NCI-H774 (cell line): ENCODE measurements at places on chromosomes 2 and 18.
A peak's percentile ranks its signal among the peaks of the same experiment; 100 is the strongest.

DNA sequence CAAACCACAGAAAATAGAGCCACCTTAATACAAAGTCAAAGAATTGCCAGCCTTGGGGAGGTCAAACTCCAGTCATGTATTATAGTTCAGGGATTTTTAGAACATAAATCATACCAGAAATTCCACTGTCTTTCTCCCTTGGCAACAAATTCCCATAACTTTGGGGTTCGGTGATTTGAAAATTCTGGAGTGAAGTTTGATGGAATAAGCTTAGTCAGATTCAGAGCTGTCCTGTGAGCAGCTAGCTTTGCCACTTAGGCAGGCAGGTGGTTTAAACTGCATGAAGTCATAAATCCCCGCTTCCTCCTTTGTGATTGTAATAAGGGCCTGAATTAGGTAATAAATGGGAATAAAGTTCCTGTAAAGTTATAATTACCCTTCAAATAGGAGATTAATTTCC, 457.0 kb upstream of the HNMT start:
- DNase-seq: peak; percentile 30

GRCh38 chr18:22254088-22254487, 84.7 kb downstream of the GATA6 start:
- no peak for DNase-seq

DNA sequence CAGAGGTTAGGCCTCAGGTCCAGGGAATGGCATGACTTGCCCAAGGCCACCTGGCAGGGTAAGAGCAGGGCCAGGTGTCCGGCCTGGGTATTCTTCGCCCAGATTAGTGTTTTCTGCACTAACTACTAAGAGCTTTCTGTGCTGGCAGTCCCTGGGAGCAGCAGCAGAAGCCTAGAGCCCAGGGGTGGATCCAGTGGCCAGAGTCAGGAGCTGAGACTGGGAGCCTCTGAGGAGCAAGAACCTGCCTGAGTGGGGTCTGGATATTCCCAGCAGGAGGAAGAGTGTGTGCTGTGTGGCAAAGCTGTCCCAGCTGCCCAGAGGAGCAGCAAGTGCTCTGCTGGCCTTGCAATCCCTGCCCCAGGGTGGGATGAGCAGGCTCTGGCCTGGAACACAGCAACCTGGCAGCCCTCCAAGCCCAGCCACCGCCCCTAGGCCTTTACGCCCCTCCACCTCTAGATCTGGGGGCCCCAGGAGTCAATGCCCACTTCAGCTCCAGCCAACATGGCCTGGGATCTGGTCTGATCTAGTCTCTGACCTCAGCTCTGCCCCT, 30.7 kb upstream of the GPAT2 start:
- DNase-seq: no peak

GRCh38 chr2:226660526-226660925, 139.1 kb downstream of the IRS1 start:
- no peak for DNase-seq

DNA sequence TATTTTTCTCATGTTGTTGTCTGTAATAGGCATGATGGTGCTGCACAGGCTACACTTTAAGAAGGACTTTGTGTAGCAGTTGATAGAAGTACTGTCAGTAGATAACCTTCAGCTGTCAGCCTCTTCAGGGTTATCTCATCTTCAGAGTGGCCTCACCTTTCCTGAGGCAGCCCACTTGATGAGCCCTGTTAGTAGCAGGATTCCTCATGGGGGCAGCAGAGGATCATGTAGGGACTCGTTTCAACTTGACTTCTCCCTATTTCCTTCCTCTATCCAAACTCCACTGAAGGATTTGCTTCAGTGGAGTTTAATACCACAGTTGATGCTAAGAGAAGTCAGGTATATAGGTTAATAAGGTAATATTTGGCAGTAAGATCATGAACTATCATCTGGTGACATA, 530.3 kb upstream of the FSIP2 start:
- DNase-seq: no peak

DNA sequence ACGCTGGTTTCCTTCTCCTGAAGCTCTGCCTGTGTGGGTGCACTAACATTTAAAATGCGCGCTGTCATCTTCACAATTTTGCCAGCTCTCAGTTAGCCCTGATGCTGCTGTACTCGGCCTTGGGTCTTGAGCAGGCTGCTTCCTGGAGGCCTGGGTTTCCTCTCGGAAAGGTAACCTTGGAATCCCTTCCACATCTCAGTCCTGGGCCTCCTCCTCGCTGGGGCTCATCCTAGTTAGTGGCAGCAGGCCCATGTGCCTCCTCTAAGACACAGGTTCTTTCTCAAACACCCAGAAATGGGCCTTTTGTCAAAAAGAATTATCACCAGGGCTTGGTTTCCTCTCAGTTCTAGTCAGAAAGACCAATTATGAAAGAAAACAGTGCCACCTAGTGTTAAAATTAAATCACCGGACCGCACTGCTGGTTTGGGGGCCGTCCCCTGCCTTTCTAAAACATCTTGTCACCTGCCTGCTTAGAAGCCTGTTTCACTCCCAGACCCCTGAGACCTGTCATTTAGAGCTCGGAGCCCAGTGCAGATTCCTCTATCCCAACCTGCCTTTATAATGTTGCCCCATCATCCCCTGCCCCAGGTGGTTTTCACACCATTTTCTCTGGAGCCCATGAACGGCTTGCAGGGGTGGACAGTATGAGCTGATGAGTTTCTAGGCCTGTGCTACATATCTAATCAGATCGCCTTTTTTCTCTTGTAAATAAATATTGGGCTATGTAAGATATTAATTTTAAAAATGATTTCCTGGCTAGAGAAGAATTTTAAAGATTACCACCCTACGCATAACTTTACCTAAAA, 42.4 kb downstream of the HK2 start:
- DNase-seq: peak; percentile 46

GRCh38 chr2:109401370-109401769, 212.4 kb downstream of the SEPTIN10 start:
- DNase-seq: no peak

DNA sequence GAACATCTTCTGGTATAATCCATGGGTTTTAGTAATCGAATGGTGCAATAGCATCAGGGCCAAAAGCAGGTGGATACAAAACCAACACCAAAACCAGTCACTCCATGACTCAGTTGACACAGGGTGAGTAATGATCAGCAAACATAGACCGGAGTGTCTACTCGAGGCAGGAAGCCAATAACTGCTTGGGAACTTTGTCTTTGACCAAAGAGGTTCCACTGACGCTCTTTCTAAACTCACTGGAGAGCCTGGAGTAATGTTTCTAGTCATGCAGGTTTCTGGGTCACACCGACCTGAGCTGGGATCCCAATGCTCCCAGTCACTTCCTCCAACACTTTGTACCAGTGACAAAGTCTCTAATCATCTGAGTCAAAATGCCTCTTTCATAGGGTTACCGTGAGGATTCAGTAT, 30.9 kb downstream of the MREG start:
- DNase-seq: peak; percentile 76

GRCh38 chr18:77178559-77178958, 46.0 kb upstream of the MBP start:
- DNase-seq: no peak

GRCh38 chr2:204360218-204361007, 184.9 kb upstream of the PARD3B start:
- no peak for DNase-seq

- DNase-seq: no peak
These were observed 2.2 kb upstream of the GFPT1 start for GRCh38 chr2:69389271-69389670.

GRCh38 chr18:61820882-61821281, 71.9 kb downstream of the RNF152 start:
- DNase-seq: no peak
